Bladder microvascular endothelial cell (primary cell): ENCODE measurements at places on chromosomes 6 and 20. TPM values are rescaled to one million over a fixed set of nuclear protein-coding genes. Genes with fewer than 3 reads are reported as not detected.

CDC40 gene
- total RNA-seq, result 10.8 and 22.9 TPM in 2 replicates

LST1 gene
- total RNA-seq, result 0.32 and 0.57 TPM in 2 replicates

CEP250 gene
- 10.0 and 17.9 TPM in 2 replicates for total RNA-seq

MAP1LC3A gene
- 14.2 and 28.1 TPM in 2 replicates for total RNA-seq

TREM2 gene
- total RNA-seq, result not detected in 2 replicates

RFX6 gene
- total RNA-seq, result not detected in 2 replicates

CFB gene
- total RNA-seq, result 0.97 and 2.5 TPM in 2 replicates

MGME1 gene
- total RNA-seq, result 10.5 and 11.2 TPM in 2 replicates
